ENCODE measurements at places on chromosomes 6 and 20.
A peak's percentile ranks its signal among the peaks of the same experiment; 100 is the strongest.

DNA sequence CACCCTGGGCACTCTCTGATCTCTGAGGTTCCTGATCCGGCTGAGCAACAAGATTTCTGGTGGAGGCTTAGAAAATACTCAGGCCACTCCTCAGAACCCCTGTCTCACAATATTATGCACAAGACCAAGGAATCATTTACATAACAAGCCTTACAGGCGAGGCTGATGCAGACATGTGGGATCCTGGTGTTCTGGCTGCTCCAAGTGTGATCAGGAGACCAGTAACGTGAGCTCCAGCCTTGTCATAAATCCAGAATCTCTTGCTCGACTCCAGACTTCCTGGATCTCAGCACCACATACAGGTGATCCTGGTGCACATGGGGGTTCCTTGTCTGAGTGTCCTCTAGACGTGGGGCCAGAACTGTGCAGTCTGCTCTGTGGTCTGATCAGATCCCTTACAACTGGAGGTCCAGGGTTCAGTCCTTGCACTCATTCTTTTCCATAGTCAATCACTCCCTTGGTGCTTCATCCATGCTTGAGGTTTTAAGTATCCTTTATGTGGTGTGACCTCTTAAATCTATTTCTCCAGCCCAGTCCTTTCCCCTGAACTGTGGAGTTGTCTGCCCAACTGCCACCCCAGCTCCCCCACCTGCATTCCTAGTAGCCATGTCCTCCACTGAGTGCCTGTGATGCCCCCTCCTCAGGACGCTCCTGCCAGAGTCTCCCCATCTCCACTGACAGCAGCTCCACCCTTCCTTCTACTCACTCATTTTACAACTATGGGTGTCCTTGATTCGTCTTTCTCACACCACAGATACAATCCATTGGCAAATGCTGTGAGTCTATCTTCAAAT lies 5.1 kb downstream of the HLA-C start:
- DNase-seq: no peak

DNA sequence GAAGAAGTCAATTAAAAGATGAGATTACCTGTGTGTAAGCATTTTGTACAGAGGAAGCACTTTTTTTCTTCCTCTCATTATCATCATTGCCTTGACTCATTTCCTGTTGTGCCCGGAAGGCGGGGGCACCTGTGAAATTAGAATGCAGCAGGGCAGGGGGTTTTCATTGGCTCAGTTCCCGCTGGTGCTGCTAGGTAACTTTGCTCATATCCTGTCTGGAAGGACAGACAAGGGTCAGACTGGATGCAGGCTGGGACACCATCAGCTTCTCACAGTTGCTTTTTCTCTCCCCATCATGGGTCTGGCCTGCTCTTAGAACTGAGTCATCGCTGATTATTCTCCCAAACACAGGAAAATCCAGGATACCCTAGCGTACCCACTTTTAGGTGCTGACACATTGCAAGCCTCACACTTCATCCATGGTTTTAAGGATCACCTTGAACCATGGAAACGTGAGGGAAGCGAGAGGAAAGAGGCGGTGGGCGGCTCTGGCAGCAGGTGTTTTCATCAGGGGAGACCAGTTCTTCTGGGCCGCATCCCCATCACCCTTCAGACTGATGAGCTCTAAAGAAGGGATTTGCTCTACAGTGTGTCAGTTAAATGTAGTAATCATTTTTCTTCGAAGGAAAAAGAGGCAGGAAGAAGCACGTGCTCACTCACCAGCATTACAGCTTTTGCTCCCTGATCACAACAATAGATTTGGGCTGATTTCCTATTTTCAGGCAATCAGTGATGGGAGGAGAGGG lies 195.7 kb upstream of the SASH1 start:
- DNase-seq: no peak

- no peak for DNase-seq
Measured at GRCh38 chr6:15842727-15843117, 179.9 kb upstream of the DTNBP1 start.

- no peak for DNase-seq
Measured at GRCh38 chr6:16452348-16452747, 214.0 kb downstream of the GMPR start.

DNA sequence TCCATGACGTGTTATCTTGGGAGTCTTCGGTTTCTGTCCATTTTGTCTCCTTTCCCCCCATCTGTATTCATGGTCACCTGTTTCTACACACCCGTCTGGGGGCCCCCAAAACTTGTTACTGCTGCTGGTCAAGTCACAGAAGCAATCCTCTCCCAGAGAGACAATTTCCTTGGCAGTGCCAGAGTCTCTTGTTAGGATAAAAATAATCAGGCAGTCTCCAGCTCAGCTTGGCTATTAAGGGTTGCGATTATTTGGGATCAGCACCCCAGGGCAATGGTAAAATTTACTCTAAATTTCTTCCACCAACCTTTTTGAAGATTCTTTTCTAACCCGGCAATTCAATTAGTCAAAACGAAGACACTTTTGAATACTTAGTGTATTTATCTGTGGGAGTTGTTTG lies 229.1 kb upstream of the JARID2 start:
- no peak for DNase-seq

- DNase-seq: no peak
Measured at GRCh38 chr6:35258336-35258735, 1.2 kb upstream of the ZNF76 start.

- no peak for DNase-seq
Measured at GRCh38 chr20:10481676-10482075, 46.6 kb downstream of the SLX4IP start.

GRCh38 chr6:146803601-146804000 lies 204.8 kb downstream of the ADGB start:
- DNase-seq: no peak

DNA sequence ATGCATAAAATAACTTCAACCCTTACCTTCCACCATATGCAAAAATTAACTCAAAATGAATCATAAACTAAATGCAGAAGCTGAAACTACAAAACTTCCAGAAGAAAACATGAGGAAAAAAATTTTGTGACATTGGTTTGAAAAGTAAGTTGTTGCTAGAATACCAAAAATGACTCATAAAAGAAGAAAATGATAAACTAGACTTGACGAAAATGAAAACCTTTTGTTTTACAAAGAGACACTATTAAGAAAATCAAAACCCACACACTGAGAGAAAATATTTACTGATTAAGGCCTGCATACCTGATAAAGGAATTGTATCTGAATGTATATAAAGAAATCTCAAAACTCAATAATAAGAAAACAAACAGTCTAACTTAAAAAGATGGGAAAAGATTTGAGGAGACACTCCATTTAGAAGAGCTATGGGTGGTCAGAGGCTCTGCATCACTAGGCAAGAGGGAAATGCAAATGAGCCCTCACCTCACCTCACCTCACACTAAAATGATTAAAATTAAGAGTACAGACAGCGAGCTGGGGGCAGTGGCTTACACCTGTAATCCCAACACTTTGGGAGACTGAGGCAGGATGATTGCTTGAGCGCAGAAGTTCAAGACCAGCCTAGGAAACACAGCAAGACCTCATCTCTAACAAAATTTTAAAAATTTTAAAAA lies 97.6 kb upstream of the CST7 start:
- DNase-seq: no peak

DNA sequence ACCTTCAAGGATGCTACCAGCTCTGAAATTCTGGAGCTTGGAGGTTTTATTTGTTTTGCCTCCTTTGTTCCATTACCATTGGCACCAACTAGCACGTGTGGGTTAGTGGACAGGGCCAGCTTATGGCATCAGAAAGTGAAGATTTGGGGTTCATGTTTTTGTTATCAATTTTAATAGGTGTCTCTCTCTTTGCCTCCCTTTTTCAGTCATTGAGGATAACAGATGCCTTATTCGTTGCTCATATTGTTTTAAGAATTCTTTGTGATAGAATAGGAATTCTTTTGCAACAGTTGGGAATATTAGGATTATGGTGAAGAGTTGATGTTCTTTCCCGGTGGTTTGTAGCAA lies 22.9 kb downstream of the TMC2 start:
- no peak for DNase-seq

- no peak for DNase-seq
Measured at GRCh38 chr6:24484657-24485323, 4.6 kb downstream of the GPLD1 start.

DNA sequence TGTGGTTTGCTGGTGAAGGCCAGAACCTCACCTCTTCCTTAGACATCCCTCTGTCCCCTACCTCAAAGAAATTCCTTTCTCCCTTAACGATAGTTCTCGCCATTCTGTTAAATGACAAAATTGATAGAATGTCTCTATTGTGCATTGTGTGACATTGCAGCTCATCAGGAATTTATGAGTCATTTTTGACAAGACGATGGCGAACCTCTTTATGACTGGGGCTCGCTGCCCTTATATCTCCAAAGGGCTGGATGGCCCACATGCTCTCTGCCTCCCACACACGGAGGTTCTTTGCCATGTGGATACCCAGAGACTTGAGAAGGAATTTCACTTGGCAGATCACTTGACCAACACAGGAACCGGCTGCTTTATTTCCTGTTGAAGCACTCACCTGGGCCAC lies 66.8 kb upstream of the RPS6KA2 start:
- DNase-seq: no peak

DNA sequence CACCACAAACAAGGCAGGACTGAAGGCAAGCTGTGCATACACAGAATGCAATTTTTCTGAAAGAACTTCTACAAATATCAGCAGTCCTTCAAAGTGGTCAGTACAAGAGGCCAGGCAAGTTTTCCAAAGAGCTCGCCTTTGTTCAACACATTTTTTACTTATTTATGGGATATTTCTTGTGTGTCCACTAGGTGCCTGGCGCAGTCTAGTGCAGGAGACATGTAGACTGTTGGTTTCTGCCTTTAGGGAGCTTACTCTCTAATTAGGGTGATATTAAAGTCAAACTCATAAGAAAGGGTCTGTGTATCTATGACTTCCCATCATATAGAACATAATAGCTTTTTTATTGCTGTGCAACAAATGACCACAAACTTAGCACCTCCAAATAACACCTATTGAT lies 21.2 kb upstream of the VEGFA start:
- DNase-seq: no peak

DNA sequence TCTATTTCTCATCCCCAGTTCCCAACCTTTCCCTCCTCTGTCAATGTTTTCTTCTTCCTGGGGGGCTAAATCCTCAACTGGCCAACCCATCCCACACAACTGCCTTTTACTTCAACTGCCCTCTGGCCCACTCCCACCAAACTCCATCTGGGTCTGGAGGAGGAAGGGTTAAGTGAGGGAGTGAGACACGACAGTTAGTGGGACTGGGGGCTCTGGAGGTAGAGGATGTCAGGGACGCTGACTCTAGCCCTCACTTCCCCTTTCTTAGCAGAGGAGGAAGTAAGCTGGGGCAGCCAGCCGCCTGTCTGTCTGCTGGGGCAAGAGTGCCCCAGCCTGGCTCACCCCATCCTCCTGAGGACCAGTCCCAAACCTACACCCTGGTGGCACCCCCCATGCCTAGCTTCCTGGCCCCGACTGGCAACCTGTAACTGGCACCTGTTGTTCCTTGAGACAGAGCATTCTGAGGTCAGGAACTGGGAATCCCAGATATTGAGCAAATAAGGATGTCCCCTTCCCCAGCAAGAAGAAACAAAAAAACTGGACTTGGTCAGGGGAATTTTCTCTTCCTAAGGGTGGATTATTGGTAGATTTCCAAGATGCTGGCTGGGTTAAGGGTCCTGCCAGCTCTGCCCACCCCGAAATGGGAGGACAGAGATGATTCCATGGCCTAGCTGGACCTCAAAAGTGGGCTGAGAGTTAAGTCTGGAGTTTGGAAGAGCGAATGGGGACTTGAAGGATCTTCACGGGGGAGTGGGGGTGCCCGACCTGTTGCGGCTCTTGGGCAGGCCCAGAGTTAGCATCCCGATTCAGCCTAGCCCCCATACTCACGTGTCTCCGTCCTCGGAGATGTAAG lies 971 bp downstream of the NFKBIE start:
- peak; percentile 89 for DNase-seq

DNA sequence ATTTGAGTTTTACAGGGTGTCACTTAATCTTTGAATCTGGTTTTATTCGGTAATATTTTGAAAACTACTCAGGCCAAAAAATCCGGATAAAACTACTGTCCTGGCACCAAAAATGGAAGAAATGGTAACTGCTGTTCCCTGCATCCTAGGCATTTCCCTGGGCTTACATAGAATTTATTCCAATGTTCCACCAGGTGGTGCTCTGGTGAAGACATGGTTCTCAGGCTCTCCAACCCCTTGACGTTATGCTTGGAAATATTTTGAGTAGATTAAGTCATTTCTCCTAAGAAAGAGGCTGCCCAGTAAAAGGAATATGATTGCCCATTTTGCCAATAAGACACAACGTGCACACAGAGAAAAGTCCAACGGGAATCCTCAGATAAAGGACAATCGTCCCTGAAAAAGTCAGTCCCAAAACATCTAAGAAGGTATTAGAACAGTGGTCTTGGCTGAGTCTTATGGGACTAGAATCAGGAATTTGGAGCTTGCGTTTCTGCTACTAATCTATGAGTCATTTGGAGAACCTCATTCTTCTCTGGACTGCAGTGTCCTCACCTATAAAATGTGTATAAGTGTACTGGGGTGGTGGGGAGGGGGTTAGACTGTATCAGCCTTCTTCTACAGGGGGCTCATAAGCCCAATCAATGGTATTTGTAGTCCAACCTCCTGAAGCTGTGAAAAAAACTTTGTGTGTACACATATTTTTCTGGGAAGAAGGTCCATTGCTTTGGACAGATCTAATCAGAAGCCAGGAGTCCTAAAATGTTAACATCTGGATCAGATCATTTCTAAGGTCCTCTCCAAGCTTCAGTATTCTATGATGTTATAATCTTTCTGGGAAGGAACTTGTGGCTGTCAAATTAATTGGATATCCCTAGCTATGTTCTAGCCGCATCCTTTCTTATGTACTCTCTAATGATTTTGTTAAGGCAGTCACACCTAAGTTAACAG lies 131.0 kb upstream of the BMP2 start:
- DNase-seq: no peak

GRCh38 chr6:84353459-84354423 lies 126.3 kb upstream of the CEP162 start:
- DNase-seq: no peak

DNA sequence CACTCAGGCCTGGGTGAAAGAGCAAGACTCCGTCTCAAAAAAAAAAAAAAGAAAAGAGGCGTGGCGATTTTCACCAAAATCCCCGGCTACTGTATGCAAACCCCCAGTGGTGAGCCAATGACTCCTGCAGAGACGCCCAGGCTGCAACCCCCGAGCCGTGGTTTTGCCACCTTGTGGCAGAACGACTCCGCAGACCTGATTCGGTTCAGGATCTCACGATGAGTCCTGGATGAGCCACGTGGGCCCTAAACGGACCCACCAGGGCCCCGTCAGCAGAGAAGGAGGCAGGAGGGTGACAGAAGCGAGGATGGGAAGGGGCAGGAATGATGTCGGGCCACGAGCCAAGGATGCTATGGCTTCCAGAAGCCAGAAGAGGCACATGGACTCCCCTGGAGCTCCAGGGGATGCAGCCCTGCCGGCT lies 42.5 kb downstream of the SLC2A4RG start:
- DNase-seq: no peak

All from CD14-positive monocyte (primary cell).